Right ventricle myocardium inferior (tissue), 1 donor: ENCODE measurements at places on chromosomes 5 and 9. TPM values are rescaled to one million over a fixed set of nuclear protein-coding genes. Genes with fewer than 3 reads are reported as not detected.
A peak's percentile ranks its signal among the peaks of the same experiment; 100 is the strongest.

The COL15A1 gene
- 58.3 TPM for total RNA-seq

The SHOC1 gene
- total RNA-seq: not detected

The ADAMTS19 gene
- 0.95 TPM for total RNA-seq

The GRM6 gene
- total RNA-seq: not detected

The MARCHF11 gene
- 5.4 TPM for total RNA-seq

DNA sequence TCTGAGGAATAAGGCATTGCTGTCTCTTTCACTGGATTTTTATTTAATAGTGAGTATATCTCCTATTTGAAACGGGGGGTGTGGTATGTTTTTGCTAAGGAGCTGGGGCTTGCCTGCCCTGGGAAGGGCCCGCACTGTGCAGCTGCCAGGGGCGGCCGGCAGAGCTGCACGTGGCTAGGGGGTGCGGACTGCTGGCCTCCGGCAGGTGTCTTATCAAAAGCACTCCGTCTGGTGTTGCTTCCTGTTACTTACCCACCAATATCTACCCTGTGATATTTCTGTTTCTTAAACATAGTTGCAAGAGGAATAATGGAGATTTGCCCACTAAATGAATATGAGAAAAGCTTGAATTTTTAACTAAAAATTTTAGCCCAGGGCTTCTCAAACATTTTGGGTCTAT, 232.0 kb downstream of the IRX1 start:
- no peak for DNase-seq

DNA sequence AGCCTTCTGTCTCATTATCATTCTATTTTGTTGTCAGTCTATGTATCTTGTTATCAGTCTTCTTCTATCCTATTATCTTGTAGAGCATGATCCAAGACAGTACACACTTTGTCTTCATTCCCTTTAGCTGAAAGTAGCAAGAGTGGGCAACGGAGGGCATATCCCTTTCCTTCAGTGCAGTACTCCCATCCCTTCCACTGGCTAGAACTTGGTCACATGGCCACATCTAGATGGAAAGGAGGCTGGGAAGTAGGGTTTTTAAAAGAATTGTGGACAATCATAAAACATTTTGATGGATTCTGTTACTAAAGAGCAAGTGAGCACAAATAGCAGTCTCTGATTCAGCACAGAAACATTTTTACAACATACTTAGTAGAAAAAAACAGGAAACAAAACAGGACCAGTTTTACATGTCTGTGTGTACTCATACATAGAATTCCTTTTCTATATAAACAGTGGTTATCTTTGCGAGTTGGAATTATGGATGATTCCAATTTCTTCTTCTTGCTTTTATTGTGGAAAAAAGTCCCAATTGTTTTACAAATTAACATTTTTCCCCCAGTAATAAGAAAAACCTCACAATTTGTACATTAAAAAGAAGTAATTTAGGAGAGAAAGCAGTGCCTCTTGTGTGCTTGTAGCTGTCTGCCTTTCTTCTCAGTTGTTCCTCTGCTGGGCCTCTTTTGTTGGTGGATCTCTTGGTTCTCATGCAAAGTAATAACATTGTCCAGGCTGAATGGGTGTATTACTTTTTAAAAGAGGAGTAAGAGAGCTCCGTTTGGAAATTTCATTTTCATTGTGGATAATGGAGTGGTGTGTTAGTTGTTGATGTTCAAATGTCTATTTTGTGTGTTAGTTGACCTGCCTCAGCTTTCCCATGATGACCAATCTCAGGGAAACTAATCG, 410.9 kb upstream of the TRPC7 start:
- DNase-seq: no peak

- DNase-seq: no peak
Observed at GRCh38 chr5:139895647-139896046, 100.0 kb downstream of the PSD2 start.

DNA sequence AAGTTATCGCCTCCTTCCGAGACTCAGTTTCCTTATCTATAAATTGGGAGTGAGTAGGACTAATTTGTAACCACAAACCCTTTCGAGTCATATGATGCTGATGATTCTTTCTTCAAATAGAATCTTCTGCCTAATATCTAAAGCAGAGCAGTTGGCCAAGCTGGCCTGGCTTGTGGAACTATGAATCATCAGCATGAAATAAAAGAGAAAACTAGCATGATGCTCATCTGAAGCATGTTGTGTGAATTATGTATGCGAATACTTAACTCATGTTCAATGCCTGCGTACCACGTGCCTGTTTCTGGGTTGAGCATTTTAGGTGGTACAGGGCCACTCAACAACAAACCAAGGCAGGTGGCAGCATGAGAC, 15.0 kb upstream of the ORM1 start:
- no peak for DNase-seq

DNA sequence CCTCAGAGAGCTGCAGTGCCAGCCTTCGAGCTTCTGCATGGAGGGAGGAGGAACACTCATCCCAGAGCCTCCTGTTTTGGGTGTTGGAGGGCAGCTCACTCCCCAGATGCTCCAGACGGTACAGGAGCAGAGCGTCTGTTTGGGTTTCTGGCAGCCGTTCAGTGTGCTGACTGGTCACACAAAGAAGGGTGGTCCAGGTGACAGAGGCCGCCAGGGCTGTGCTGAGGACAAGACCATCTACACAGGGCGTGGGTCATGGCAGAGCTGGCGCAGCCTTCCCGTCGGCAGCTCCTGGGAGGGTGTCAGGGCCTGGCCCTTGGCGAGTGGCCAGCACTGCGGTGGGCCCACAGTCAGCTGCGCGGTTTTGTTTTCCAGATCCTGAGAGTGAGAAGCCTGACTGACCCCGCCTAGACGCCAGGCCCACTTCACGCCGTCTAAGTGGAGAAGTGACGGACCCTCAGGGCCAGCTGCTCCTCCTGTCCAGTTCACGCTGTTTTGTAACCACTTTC, 131.4 kb upstream of the FAM120A start:
- DNase-seq: no peak

DNA sequence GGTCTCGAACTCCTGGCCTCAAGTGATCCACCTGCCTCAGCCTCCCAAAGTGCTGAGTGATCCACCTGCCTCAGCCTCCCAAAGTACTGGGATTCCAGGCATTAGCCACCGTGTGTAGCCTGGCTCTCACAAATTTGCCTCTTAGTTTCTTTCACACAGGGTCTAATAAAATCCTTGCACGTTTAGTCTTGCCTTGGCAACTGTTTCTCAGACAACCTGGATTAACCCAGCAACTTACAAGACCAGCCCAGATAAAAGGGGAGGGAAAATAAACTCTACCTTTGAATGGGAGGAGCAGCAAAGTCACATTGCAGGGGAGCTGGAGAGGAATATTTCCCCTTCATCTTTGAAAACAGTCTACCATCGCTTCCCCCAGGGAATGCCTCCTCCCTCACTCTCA, 29.3 kb upstream of the GNA14 start:
- no peak for DNase-seq

GRCh38 chr5:138752341-138752950, 779 bp upstream of the CTNNA1 start:
- DNase-seq: no peak

DNA sequence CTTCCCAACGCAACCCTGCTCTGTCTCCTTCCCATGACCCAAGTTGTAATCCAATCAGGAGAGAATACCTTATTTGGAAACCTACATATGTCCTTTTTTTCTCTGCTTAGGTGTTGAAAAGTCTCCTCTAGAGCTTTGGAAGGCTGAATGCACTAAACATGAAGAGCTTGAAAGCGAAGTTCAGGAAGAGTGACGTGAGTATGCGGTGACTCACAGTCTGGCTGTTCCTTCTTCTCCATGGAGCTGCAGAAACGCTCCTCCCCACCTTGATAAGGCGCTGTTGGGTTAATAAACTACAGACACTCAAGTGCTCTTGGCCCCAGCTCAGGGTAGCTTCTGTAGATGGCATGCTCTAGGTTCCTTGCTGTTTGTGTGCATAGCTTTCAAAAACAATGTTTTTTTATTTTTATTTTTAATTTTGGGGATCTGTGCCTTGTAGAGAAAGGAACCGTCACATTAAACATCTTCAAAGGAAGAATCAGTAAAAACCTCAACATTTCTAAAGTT, 30.7 kb downstream of the RAI14 start:
- DNase-seq: peak; percentile 70

DNA sequence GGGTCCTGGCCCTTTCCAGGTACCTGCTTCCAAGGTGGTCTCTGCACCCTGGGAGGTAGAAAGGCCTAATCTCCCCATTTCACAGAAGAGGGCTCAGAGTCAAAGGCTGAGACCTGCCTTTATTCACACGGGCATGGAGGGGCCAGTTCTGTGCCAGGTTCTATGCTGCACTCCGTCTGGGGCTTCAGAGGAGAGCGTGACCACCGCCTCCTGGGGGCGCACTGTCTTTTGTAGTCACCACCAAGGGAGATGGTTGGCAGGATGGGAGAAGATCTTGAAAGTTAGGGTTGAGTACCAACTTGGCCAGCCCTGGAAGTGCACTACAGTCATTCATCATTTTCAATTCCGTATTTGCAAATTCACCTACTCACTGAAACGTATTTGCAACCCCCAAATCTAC, 23.7 kb upstream of the PRDM12 start:
- peak; percentile 1 for DNase-seq

DNA sequence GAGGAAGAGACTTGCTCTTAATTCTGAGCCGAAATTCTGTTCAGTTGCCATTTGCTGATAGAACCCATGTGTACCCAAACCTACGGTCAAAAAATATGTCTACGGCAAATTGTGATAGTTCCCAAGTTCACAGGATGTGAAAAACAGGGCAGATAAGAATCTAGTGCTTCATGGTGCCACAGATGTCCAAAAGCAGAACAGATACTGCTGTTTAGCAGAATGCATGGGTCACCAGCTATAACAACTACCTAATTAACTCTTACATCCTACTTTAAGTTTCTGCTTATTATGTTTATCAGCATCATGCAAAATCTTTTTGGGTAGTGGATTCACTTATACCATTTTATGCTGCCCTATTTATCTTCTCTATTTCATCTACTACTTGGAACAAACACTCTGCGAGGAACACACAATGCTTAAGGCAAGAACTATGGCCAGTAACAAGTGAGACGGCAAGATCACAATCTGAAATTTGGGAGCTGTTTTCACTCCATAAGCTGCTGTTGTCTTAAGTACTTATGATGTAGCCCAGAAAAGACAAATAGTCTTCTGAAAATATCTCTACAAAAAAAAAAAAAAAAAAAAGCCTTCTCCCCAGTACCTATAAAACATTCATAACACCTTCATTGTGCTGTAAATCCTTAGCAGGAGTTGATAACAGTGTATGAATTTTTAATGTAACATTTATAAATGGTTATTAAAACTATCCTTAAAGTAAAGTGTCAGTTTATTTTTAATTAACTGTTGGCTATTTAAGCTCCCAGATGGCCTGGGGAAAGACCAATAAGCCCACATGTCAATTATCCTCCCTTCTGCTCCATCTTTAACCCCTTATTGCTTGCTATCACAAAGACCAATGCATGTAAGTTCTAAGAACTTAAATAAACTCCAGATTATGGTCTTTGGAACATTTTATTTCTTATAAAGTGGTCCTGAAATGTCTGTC, 232.3 kb downstream of the TLR4 start:
- DNase-seq: no peak

DNA sequence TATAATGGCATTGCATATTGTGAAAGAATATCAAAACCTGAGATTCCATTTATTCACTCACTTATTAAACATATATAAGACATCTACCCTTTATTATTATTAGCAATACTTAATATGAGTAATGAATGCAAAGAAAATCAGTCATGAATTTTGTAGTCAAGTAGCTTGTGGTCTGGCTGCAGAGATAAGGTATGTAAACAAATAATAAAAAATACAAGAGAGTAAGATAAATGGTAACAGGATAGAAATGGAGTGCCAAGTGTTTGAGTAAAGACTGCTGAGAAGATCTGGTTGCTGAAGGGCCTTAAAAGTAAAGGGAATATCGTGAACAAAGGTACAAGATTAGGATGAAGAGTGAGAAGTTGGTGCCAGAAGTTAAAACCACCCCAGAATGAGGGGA, 18.4 kb downstream of the TRIM32 start:
- DNase-seq: no peak

DNA sequence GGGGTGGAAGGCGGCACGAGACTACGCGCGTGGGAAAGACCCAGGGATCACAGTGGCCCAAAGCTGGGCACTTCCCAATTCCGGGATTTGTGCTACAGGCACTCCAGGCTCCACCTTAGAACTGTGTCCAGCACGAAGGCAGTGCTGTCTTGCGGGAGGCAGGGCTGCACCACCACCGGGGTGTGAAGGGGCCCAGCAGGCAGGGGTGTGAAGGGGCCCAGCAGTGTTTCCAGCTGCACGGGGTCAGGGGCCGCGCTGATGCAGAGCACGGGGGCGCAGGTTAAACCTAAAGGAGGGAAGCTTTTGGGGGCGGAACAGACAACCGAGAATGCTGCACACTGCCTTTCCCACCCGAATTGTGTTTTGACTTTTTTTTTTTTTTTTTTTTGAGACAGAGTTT, 1.1 kb upstream of the PDCD6 start:
- no peak for DNase-seq
